Cortex of kidney (tissue), 1 donor: ENCODE measurements at places on chromosomes 11 and 22.

DNA sequence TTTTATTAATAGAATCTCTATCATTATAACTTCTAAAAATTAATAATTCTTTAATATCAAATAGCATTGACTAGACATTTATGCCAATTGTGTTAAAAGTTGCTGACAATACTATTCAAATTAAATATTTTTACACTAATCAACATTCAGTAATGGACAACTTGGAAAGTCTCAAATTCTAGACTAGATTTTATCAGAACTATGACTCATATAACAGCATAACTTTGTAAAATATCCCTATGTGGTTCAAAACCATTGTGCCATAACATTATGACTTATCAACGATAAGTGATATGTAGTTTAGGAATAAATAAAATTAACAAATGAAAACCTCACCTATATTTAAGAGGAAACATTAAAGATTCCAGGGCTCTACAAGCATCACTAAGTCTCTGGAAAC is 291.8 kb downstream of the SBF2 start:
- no peak for DNase-seq

GRCh38 chr11:107472966-107473365 is 15.3 kb upstream of the CWF19L2 start:
- DNase-seq = no peak

DNA sequence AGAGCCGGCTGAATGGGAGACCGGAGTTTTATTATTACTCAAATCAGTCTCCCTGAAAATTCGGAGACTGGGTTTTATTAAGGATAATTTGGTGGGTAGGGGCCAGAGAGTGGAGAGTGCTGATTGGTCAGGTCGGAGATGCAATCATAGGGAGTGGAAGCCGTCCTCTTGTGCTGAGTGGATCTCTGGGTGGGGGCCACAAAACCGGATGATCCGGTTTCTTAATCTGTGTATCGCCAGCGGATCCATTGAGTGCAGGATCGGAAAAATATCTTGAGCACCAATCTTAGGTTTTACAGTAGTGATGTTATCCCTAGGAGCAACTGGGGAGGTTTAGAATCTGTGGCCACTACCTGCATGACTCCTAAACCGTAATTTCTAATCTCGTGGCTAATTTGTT is 886 bp upstream of the NIPSNAP1 start:
- no peak for DNase-seq

GRCh38 chr11:124717786-124718651 is 21.7 kb upstream of the NRGN start:
- DNase-seq = no peak

GRCh38 chr22:30178181-30179126 is 68.1 kb downstream of the LIF start:
- no peak for DNase-seq

GRCh38 chr22:23301591-23301990 is 121.3 kb downstream of the BCR start:
- DNase-seq = no peak

- no peak for DNase-seq
Observed at GRCh38 chr11:97574976-97575665, 1185.3 kb downstream of the JRKL start.

DNA sequence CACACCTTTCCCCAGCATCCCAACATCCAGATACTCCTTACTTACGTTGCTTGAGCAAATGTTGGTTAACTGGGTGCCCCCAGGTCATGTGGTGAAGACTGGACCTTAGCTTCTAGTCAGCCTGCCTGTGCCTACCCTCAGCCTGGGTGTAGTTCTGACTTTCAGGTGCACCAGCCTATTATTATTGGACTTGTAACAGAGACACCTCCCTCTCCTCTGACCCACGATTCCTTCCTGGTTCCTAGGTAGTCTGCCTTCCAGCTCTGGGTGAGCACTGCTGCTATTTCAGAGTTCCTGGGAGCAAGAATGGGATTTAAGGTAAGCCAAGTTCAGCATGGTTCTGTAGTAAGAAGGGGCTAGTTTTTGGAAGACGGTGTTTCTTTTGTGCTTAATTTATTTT is 138.2 kb downstream of the DSCAML1 start:
- no peak for DNase-seq

DNA sequence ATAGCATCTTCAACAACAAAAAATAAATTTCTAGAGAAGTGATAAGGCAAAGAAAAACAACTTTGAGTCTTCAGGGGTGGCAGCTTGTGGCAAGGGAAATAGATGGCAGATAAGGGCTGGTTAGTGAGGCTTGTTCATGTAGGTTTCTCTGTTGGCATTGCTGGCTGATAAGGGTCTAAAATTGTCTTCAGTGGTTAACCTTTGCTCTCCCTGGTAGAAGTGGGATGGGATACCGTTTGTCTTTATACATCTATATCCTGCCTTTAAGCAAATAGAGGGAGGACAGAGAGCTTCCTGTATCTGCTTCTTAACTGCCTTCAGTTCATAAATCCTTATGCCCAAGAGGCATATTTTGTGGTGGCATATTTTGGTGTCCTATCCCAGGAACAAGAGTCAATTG is 57.1 kb downstream of the TRAF6 start:
- no peak for DNase-seq

DNA sequence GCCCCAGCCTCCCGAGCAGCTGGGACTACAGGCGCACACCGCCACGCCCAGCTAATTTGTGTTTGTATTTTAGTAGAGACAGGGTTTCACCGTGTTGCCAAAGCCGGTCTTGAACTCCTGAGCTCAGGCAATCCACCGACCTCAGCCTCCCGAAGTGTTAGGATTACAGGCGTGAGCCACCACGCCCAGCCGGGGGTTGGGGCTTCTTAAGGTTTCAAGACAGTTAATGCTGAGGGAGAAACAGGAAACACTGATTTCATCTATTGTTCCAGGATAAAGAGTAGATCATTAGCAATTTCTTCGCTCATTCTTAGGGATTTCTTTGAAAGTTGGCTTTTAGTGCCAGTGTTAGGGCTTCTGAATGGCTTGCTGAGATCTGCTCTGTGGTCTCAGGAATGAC is 21.2 kb upstream of the CLMP start:
- DNase-seq = no peak

DNA sequence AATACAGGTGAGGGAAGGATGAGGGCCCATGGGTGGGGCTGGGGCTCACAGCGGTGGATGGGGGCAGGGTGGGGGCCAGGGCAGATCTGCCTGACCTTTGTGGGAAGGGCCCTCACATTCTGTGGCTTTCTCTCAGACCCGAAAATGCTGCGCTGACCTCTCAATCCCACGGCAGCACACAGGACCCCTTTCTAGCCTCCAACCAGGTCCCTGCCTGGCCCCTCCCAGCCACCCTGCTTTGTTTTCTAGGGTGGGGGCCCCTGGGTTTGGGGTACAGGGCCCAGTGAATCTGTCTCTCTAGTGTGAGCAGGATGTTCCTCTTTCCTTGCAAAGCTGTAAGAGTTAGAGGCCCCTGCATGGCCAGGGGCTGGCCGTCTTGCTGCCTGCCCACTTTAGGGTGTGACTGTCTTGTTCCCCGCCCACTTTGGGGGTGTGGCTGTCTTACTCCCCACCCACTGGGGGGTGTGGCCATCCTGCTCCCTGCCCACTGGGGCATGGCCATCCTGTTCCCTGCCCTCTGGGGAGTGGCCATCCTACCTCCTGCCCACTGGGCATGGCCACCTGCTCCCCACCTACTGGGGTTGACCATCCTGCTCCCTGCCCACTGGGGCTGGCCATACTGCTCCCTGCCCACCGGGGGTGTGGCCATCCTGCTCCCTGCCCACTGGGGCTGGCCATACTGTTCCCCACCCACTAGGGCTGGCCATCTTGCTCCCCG is 11.5 kb downstream of the PARVG start:
- no peak for DNase-seq

- DNase-seq = no peak
Observed at GRCh38 chr11:115085461-115086210, 407.3 kb downstream of the NXPE2 start.

DNA sequence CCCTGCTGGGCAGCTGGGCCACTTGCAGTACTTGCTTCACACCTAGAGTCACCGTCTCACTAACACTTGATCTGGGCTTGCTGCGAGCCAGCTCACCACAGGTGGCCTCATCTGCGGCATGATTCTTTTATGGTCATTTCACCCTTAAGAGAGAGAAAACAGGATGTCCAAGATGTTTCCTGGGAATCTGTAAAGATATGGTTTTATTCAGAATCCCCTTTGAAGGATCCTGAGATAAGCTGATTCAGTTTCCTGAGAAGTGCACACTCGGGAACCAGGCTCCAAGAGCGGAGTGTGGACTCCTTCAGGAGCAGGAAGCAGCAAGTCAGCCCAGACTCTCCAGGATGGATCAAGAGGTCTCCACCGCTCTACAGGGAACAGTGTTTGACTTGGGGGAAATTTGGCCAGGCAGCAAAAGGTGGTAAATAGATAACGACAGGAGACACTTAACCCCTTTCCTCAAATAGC is 21.8 kb upstream of the TP53AIP1 start:
- no peak for DNase-seq

GRCh38 chr11:73323464-73323863 is 15.4 kb downstream of the ARHGEF17 start:
- no peak for DNase-seq

GRCh38 chr11:134800130-134800529 is 388.1 kb upstream of the B3GAT1 start:
- no peak for DNase-seq

- DNase-seq = no peak
Observed at GRCh38 chr22:17192186-17192585, 27.0 kb downstream of the ADA2 start.

DNA sequence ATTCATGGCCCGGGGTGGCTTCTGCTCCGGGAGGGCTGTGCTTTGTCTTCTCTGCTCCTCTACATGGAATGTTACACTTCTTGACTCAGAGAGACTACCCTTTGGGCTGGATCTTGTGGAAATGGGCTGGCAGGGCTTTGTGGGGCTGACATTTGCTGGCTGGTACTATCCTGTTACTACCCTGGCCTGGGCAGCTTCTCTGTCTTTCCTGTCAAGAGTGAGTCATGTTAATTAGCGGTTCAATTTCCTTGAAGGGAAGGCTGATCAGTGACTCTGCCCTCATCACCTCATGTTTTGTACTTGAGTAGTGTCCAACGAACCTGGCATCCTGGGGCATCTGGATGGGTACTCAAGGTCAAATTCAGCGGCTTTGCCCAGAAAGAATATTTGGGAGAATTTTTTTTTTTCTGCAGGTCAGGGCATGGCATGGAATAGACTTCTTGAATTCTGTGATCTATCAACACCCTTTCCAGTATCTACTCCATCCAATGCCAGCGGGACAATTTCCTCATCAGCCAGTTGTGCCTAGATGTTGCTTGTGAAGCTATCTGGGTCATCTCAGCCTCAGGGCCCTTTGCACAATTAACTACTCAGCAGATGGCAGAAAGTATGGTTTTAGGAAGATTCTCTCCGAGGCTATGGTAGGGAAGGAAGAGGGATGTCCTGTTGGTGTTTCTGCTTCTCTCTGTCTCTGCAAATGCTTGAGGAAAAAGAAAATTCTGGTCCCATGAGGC is 140.5 kb upstream of the PLET1 start:
- no peak for DNase-seq

DNA sequence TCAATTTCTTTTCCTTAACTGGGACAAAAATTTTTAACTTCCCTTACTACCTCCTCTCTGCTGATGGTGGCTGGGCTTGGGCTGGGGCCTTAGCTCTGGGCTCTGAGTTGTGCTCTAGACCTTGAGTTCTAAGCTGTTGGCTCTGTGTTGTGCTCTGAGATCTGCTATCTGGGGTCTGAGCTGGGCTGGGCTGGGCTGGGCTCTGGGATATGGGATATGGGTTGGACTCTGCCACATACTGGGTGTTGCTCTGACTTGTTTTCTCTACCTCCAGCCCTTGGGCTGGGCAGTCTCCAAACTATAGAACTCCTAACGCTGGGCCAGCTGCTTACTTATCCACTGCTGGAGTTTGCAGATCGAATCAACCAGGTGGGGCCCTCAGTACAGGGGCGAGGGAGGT is 41.9 kb downstream of the DNHD1 start:
- DNase-seq = no peak

GRCh38 chr22:36184433-36185025 is 17.1 kb downstream of the APOL4 start:
- no peak for DNase-seq

- DNase-seq = no peak
Observed at GRCh38 chr22:32583074-32583682, 108.6 kb downstream of the FBXO7 start.

- no peak for DNase-seq
Observed at GRCh38 chr11:69022260-69022659, 9.2 kb upstream of the MRGPRF start.

DNA sequence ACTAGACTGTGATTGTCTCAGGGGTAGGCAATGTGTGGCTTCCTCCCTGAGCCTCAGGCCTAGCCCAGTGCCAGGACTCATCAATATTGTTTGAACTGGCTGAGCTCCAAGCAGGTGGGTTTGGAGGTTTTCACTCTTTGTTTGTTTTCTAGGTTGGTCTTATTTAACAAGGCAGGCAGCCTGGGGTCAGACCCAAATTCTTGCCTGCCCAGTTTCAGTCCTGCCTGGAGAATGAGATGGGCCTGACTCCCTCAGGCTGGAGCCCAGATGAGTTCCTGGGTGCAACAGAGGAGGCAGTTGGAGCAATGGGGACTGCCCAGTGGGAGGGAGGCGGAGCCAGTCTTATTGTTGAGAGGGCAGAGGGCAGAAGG is 28.3 kb upstream of the TP53I11 start:
- DNase-seq = no peak

DNA sequence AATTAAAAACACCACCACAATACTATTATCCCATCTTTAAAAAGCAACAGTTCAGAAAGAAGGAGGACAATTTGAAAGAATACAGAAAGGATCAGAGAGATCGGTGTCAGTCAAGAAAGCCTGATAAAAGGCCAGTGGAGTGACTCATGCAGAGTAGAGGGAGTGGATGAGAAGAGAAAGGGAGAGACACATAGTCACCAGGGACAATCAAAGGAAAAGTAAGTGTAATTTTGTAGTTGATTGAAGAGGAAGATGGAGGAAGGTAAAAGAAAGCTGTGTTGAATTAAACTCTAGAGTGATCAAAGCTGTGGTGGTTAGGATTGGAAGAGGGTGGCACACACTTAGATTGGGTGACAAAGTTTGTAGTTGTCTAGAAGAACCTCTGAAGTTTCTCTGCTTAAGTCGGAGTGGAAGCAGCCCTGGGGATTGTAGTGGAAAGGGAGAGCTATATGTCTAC is 14.1 kb downstream of the SPECC1L start:
- DNase-seq = no peak
